ENCODE measurements at places on chromosomes 13 and 19.

GRCh38 chr13:75422028-75422427 lies 59.9 kb downstream of the TBC1D4 start:
- no peak for DNase-seq

- DNase-seq, result no peak
These were observed 17.7 kb downstream of the SIN3B start for GRCh38 chr19:16846901-16847300.

DNA sequence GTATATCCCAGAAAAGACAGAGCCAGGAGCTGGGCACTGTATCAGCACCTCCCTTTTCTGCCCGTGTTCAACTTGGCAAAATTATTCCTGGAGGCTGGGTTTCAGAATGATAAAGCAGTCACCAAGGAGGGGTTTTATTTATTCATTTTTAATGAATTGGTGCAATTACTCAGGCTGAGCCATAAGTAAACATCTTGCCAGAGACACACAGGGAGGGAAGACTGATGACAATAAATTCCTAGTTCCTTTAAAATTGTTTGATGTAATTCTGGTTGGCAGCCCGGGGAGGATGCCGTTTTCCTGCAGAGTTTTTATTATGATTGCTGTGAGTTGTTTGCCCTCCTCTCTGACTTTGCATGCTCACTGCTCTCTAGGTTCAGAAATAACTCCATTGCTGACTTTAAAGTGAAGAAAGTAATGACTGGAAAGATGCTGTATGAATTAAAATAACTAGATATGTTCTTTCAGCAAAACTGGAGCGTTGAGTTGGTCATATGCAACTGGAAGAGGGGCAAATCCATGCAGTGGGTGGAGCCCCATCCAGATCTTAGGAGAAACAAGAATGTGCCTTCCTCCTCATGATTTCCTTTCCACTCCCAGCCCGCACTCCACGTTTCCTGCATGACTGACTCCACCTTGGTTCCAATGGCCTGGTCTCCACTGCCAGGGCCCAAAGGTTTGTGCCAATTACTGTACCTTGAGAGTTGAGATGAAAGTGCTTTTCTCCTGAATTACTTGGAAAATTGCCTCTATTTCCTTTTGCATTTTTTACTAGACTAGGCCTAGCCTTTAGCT lies 182.1 kb downstream of the RFC3 start:
- DNase-seq, result no peak

- no peak for DNase-seq
These were observed 134.7 kb downstream of the MTUS2 start for GRCh38 chr13:28954810-28955209.

- no peak for DNase-seq
These were observed 10.1 kb downstream of the TMEM255B start for GRCh38 chr13:113769106-113769505.

- DNase-seq, result no peak
These were observed 342.7 kb downstream of the LMO7 start for GRCh38 chr13:75978818-75979217.

DNA sequence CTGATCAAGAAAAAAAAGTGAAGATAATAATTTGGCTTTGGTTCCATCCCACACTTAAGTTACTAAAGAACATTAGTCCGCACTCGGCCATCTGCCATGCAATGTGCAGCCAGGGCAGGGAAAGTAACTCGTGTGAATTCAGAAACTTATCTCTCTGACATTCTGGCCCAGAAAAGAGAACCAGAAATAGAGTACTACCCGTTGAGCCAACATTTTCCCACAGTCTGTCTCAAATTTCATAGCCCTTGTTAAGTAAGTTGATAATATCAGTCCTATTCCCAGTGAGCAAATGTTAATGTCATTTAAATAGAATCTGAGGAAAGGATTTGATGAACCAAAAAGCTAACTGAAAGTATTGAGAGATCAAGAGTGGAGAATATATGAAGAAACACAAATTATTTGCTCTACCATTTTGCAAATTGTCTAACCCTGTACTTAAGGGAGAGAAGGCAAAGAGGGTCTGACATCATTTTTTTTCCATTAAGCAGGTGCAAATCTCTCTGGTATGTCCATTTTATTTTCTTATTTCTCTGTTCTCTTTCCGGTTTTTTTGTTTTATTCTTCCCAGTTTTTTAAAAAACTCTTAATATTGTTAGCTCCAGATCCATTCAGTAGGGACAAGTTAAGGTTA lies 156.3 kb downstream of the NDFIP2 start:
- DNase-seq, result no peak

DNA sequence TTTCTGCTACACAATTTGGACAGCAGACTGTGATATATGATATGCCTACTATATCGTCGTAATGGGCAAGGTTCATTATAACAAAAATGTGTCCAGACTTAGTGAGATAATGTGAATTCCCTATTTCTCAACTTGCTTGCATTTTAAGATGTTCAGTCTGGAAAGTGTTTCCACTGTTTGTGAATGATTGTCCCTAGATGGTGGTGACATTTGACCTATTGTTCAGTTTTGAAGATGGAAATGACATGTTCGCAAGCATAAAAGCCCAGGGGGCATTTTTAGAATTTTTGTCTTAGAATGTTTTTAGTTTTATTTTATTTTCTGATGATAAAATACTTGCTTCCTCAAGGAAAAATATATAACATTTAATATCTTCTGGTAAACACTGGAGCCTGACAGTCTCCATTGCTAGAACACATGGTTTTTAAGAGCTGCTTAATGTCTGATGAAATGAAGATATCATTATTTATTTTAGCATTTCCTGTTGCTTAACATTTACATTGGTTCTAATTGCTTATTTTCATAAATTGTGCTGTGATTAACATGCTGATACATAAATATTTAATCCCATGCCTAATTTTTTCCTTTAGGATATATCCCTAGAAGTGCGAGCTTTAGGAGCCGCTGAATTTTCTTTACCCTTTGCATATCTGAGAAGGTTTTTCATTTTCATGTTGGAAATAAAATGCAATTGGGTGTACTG lies 27.1 kb downstream of the MBNL2 start:
- no peak for DNase-seq

GRCh38 chr19:29117926-29118325 lies 95.0 kb downstream of the UQCRFS1 start:
- no peak for DNase-seq

GRCh38 chr19:51771376-51772130 lies 10.6 kb downstream of the FPR2 start:
- DNase-seq, result no peak

- no peak for DNase-seq
These were observed 32.1 kb downstream of the LYL1 start for GRCh38 chr19:13070425-13071140.

DNA sequence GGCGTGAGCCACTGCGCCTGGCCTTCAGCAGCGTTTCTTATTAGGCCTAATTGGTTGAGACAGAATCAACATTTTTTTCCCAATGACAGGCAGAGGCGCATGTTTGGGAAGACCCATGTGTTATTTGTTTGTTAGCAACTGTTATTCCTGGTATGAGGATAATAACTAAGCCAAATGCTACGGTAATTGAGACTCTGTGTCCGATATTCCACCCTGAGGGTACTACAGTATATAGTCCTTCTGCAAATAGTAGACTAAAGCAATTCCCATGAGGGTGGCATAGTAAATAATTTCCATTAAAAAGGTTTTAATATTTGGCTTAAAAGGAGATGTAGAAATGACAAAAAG lies 18.4 kb upstream of the CCL25 start:
- no peak for DNase-seq

- DNase-seq, result no peak
These were observed 246.3 kb downstream of the LACC1 start for GRCh38 chr13:44125943-44126469.

- no peak for DNase-seq
These were observed 4.3 kb downstream of the CYP2B6 start for GRCh38 chr19:40995355-40995754.

DNA sequence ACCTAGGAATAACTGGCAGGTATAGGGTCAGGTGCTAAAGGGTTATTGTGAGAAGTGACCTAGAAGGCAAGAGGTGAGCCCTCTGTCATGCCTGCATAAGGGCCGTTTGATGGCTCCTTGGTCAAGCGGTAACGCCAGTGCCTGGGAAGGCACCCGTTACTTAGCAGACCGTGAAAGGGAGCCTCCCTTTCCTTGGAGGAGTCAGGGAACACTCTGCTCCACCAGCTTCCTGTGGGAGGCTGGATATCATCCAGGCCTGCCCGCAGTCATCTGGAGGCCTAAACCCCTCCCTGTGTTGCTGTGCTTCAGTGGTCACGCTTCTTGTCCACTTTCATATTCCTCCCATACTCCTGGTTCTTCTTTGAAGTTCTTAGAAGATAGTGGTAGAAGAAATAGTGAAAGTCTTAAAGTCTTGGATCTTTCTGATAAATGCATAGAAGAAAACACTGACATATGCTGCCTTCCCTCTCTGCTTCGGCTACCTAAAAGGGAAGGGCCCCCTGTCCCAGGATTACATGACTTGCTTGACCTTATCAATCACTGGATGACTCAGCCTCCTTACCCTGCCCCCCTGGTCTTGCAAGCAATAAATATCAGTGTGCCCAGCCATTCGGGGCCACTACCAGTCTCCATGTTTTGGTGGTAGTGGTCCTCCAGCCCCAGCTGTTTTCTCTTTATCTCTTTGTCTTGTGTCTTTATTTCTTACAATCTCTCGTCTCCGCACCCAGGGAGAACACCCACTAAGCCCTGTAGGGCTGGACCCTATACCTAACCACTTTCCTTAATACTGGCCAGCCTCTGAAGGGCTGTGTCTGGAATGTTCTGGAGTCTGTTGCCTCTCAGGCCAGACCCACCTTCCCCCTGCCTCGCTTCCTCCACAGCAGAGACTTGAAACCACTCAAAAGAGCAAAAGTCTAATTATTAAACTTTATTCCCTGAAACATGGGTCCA lies 16.1 kb upstream of the ABCC4 start:
- no peak for DNase-seq

DNA sequence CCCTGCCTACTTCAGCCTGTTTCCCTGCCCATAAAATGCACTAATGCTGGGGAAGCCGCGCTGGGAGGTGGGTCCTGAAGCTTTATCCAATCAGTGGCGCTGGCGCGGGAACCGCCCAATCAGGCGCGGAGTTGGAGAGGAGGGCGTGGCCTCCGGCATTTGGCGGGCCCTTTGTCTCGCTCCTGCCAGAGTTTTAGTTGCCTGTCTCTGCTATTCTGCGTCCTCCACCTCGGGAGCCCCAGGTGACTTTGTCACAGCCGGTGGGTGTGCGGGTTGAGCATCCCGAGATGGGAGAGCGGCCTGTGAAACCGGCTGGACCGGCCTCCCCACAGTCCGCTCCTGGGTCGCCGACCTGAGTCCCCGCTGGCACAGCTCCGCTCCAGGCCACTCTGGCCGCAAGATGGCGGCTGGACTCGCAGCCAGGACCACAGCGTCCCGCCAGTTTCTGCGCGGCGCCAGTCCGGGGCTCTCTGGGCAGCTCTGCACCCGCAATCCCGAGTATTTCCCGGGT lies 30.7 kb upstream of the ZNF429 start:
- no peak for DNase-seq

GRCh38 chr13:64471916-64472315 lies 2758.2 kb downstream of the PCDH9 start:
- no peak for DNase-seq

DNA sequence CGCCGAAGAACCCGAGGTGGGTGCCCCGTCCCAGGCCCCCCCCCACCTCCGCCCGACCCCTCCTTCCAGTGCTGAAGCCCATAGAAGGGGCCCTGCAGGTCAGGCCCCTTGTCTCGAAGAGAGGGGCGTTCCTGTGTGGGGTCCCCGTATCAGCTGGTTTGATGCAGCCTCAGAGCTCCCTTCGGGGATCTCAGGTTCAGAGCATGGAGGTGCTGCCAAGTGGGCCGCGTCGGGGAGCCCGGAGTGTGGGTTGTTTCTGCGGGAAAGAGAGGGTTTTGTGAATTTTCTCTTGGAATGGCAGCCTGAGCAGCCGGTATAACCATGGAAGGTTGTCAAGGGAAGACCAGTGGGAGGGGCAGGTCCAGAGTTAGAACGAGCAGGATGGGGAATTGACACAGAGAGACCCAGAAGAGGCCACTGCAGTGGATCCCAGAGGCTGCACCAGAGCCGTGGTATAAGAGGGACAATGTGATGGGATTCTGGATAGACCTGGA lies 384 bp downstream of the TRAPPC2B start:
- DNase-seq, result no peak

DNA sequence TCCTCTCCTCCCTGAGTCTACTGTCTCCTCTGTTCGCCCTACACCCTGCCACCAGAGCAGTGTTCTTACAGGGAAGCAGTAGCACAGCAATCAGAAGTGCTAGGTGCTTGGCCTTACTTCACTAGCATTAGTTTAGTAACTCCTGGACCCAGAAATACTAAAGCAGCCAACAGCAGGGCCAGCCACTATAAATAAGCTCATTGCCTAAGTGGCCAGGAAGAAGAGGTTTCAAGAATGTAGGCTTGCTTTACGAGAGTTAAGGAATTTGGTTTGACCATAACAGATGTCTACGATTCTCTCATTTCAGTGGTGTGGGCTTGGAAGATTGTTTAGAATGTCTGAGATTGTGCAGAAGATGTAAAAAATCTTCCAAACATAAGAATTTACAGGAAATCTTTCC lies 103.3 kb downstream of the ZAR1L start:
- DNase-seq, result no peak

DNA sequence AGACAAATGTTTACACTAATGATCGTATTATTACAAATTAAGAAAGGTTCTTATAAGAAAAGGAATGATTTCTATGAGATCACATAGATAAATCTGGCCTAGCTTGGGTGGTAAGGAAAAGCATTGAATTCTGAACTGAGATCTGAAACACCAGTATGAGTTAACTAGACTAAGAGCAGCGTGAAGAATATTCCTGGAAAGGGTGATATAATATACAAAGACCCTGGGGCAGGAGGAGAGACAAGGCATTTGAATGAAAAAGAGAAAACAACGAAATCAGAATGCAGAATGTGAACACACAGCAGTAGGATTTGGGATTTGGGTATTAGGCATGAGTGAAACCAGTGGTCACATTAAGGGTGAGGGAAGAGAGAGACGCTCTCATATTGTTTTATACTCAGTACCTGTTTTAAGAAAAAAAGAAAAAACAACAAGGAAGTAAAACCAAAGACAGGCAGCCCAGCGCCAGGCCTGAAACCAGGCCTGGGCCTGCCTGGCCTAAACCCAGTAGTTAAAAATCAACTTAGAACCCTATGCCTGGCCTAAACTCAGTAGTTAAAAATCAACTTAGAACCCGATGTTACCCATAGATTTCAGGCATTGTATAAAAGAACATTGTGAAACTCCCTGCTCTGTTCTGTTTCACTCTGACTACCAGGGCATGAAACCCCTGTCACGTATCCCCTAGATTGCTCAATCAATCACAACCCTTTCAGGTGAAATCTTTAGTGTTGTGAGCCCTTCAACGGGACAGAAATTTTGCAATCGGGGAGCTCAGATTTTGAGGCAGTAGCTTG lies 287.1 kb downstream of the ITGBL1 start:
- no peak for DNase-seq

- DNase-seq, result no peak
These were observed 540.4 kb upstream of the NBEA start for GRCh38 chr13:34401696-34402095.

DNA sequence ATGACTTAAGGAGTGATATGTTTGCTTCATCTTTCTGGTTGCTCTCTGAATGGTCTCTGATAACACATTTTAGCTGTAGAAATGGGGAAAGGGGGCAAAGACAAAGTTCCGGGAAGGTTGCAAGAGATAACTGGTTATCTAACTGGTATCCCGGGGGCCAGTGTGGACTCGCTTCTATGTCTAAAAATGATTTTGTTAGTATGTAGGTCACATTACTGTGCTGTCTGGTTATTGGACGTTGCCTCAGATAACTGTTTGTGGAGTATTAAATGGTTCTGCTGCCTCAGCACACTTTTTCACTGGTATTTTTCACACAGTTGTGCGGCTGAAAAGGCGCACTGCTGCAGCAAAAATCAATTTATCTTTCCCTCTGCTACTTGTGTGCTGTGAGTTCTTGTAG lies 63.0 kb upstream of the ZNF536 start:
- no peak for DNase-seq

- no peak for DNase-seq
These were observed 56.8 kb downstream of the POLR1D start for GRCh38 chr13:27678306-27679040.
